ENCODE measurements at places on chromosomes 3 and 15. TPM values are rescaled to one million over a fixed set of nuclear protein-coding genes. Genes with fewer than 3 reads are reported as not detected.

TMC3 gene
- not detected for total RNA-seq

MYO5C gene
- 3.0 TPM for total RNA-seq

HESX1 gene
- total RNA-seq, result 0.65 TPM

SLC9A9 gene
- 4.0 TPM for total RNA-seq

DNAH1 gene
- total RNA-seq, result 26.5 TPM

ZBBX gene
- total RNA-seq, result not detected

ACVR2B gene
- total RNA-seq, result 7.7 TPM

TPM1 gene
- 9.7 TPM for total RNA-seq

TPRG1 gene
- total RNA-seq, result 6.0 TPM

TM2D3 gene
- 45.6 TPM for total RNA-seq

C2CD4A gene
- 1.3 TPM for total RNA-seq

WDR93 gene
- total RNA-seq, result 0.19 TPM

PEX5L gene
- total RNA-seq, result 0.08 TPM

TRNT1 gene
- 31.2 TPM for total RNA-seq

ALCAM gene
- 8.2 TPM for total RNA-seq

GOLGA8H gene
- not detected for total RNA-seq

SPINK8 gene
- total RNA-seq, result not detected
